ENCODE measurements at places on chromosomes 11 and 22.
A peak's percentile ranks its signal among the peaks of the same experiment; 100 is the strongest.

- DNase-seq = no peak
Measured at GRCh38 chr11:124474079-124474478, 28.6 kb upstream of the OR8B8 start.

- no peak for DNase-seq
Measured at GRCh38 chr11:109791337-109791736, 301.9 kb upstream of the ZC3H12C start.

DNA sequence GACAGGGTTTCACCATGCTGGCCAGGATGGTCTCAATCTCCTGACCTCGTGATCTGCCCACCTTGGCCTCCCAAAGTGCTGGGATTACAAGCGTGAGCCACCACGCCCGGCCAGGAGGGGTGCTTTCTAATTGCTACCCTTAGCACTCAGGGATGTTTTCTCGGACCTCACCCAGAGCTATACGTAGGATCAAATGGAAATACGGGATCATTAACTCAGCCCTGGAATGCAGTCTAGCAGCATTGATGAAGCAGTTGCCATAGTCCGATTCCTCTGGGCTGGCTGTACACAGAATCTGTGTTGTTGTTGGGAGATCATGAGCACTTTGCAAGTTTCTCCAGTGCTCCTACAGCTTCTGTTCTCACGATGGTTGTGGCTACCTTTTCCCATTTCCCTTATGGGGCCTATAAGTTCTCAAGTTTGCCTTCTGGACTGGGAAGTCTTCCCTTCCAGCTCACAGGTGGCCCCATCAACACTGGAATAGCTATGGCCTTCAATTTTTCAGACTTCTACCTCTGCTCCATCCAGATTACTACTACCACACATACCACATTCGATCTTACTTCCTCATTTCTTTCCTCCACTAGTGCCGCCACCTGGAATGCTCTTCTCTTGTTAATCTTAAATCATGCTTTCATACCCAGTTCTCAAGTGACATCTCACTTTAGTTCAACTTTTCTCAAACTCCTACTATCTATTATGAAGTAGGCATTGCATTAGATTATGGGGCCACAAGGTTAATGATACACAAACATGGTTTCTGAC, 16.1 kb upstream of the PCF11 start:
- no peak for DNase-seq

DNA sequence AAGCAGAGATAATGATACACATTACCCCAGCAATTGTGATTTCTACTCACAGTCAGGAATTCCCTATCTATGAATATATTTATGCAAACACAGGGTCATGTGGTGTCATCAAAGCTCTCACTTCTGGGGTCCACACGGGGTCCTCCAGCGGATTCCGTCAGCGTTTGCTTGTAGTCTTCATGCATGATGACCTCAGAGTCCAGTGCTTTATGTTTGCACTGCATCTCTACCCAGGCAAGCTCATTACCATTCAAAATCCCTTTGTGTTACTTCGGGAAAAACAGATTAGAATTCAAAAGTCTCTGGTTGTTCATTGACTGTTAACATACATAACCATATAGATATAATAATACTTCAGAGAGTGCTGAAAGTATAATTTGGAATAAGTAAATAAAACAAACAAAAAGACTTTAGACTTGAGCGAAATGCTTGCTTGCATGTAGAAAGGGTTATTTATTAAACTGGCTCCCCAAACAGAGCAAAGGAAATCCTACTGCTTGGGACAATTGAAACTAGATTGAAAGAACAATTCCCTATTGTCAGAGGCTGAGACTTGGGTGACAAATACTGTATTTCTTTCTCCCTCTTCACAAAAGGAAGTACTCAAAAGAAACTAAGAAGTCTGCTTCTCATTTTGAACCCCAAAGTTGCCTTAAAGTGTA, 423.1 kb downstream of the ETS1 start:
- no peak for DNase-seq

DNA sequence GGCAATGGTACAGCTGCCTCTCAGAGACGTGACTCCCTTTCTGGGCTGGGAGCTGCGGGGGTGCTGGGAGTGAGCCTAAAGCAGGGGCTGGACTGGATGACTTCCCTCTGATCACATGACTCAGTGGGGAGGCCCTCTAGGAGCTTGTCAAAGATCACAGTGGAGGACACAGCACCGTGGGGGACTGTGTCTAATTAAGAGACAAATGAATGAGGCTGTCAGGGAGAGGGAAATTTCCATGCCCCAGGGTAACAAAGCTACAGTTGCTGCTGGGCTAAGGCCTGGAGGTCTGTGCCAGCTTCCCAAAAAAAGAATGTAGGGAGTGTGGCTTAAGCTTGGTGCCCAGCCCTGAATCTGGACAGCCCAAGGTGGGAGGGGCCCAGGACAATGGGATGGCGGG, 262.8 kb upstream of the PLET1 start:
- peak; percentile 22 for DNase-seq

DNA sequence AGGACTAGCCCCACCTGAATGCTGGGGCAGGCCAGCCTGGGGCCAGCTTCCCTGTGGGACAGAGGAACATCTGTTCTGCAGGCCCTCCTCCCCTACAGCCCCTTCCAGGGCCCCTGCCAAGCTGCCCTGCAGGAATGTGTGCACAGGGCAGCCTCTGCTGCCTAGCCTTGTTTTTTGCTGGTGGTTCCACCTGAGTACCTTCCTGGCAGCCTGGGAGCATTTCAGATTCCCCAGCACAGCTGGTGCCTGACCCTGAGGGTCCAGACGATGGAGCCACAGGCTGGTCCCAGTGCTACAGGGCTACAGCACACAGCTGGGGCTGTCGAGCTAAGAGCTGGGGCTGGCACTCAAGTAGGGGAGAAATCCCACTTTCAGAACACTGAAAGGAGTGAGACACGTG, 22.3 kb upstream of the GPR83 start:
- DNase-seq = no peak

DNA sequence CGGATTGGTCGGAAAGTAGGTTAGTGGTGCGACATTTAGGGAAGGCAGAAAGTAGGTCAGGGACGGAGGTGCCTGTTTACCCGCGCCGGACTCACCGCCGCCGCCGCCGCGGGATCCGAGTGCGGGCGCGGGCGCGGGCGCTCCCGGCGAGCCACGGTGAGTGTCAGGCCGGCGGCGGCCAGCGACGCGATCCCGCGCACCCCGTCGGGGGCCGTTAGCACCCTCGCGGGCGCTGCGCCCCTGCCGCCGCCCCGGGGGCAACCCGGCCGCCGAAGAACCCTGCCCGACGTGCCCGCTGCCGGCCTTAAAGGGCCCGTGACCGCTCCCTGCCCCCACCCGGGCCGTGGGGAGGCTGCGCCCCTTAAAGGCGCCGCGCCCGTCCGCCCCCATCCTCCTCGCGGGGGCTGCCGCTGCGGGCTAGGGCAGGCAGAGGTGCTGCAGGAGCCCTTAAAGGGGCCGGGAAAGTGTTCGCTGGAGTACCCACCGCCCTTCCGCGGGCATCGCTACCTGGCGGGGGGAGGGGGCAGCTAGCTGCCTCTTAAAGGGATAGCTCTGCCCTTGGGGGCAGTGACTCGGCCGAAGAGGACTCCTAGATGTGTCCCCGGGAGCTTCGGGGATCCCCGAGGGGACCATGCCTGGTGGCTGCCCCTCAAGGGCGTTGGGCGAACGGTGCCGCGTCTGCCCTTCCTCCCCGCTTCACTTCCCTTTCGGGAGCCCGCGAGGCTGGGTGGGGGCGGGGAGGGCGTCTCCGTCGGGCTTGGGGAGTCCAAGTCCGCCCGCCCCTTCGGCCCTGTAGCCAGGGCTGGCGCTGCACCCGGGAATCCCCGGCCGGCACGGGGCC, at the start of gene BMAL1:
TSS of gene BMAL1 (plus strand) at position 23 of the 841 bp plus-strand sequence. CDS start 76,519 bp downstream, outside the sequence.
- no peak for DNase-seq

DNA sequence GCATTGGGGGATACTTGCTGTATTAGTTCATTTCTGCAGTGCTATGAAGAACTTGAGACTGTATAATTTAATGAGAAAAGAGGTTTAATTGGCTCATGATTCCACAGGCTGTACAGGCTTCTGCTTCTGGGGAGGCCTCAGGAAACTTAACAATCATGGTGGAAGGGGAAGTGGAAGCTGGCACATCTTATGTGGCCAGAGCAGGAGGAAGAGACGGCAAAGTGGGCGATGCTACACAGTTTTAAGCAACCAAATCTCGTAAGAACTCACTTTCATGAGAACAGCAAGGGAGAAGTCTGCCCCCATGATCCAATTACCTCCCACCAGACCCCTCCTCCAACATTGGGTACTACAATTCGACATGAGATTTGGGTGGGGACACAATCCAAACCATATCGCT, 55.1 kb downstream of the TMPRSS5 start:
- no peak for DNase-seq

DNA sequence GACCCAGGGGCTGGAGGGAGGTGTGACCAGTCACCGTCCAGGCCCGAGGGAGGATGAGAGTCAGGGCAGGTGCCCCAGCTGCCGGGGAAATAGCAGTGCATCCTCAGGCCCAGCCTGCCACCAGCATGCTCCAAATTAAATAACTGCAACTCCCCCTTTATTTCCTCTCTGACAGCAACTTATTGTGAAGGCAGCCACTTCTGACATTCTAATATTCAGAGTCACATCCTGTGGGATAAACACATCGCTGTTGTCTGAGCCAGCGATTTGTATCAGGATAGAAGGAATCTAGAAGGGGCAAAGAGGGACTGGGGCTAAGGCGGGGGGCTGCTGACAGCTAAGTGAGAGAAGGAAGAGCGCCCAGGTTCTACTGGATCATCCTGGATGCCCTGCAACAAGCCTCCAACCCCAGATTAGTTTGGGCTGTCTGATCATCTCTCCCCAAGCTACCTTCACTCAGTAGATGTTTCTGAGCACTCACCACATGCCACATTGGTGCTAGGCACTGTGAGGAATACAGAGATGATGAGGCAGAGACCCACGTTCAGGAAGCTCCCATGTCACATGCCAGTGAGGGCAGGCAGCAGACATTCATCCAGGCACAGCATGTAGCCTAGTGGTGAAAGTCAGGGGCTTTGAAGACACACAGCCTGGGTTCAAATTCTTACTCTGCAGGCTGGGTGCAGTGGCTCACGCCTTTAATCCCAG, 214.1 kb downstream of the BUD13 start:
- DNase-seq = peak; percentile 28

DNA sequence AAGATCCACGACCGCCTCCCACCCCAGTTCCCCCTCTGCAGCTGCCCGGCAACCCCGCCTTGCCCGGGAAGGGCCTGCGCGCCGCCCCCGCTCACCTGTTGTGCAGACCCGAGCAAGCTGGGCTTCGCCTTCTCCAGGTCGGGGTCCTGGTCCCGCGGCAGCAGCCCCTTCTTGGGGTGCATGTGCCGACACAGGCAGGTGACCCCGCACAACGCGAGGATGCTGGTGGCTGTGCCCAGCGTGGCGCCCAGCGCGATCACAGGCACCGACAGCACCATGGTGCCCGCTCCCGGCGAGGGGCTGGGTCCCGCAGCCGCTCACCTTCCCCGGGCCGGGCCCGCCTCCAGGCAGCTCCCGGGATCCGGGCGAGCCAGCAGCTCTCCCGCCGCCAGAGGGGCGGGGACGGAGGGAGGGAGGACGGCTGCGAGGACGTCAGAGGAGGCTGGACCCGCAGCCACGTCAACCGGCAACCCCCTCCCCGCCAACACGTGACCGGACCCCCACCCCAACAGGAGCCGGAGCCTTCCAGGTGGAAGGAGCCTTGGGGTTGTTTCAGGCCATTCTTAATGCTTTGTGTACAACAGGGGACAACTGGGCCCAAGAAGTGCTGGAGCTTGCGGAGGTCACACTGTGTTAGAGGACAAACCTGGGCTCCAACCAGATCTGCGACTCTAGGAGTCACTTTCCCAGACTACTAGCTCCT, at the start of gene SYT13:
TSS of gene SYT13 (minus strand) at position 412 of the 703 bp plus-strand sequence. CDS start at position 278, 134 bp downstream.
- DNase-seq = no peak

- DNase-seq = no peak
Measured at GRCh38 chr11:10785146-10785474, 23.6 kb downstream of the EIF4G2 start.

- no peak for DNase-seq
Measured at GRCh38 chr11:71976551-71976950, 22.2 kb upstream of the IL18BP start.

GRCh38 chr11:71543866-71544265, 4.4 kb upstream of the KRTAP5-9 start:
- DNase-seq = no peak

DNA sequence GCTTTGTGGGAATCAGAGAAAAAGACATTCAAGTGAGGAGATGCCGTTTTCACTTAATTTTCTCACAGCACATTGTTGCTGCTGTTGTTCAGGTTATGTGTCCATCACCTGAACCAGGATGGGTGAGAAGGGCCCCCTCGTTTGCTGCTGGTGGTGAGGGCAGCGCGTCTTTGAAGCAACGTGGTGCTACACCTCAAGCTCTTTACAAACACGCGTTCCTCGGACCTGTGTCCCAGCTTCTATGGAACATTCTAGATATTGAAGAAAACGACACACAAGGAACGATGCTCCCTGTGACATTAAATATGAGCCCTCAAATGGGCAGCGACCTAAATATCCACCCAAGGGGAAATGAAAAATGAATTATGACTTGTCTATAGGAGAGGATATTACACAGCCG, 418.6 kb downstream of the MN1 start:
- no peak for DNase-seq

- no peak for DNase-seq
Measured at GRCh38 chr11:118216621-118217481, 8.0 kb downstream of the JAML start.

DNA sequence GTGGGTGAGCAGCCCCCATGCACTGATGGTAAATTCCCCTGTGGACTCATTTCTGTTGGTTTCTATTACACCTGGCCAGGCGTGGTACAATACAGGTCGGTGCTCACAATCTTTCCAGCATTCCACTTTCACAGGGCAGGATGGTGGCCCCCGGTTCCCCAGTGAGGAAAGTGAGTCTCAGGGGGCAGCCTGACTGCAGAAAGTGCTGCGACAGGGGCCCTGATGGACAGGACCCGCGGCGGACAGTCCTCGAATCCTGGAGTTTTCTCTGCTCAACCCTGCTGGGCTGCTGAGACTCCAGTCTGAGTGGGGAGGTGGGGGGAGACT, 3.1 kb upstream of the PGGHG start:
- no peak for DNase-seq

DNA sequence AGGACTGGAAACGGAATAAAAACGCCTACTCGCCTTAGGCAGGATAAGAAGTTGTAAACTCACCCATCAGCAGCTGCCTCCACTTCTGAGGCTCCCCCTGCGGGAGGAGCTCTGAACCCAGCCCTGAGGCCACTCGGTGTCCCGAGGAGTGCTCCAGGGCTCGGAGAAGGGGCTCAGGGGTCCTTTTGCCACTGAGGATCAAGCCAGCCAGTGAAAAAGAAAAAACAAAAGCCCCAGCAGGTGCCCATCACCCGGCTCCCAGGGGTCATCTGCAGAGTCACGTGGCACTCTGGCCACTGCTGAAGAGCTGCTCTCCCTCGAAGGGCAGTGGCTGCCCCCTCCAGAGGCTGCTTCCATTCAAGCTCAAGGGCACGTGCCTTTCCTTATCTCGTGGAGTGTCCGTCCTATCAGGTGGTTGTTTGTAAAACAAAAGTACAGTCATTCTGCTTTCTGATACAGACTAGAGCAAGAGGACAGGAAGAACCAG, 29.0 kb downstream of the NUP50 start:
- no peak for DNase-seq

- DNase-seq = no peak
Measured at GRCh38 chr11:38392176-38392575, 1794.1 kb upstream of the RAG2 start.

GRCh38 chr11:76225122-76225611, 18.9 kb upstream of the WNT11 start:
- DNase-seq = no peak

GRCh38 chr11:69297787-69298266, 3.9 kb downstream of the MYEOV start:
- DNase-seq = peak; percentile 51

GRCh38 chr11:34899633-34900016, 16.6 kb downstream of the APIP start:
- DNase-seq = no peak
